ENCODE measurements at places on chromosomes 1 and 21.

GRCh38 chr1:66938613-66939012, 13.8 kb downstream of the MIER1 start:
- no peak for DNase-seq

- no peak for DNase-seq
Measured at GRCh38 chr1:15720861-15721260, 15.2 kb upstream of the SLC25A34 start.

- DNase-seq, result no peak
Measured at GRCh38 chr1:226751214-226751613, 12.1 kb upstream of the ITPKB start.

GRCh38 chr1:165383599-165384405, 27.3 kb upstream of the LMX1A start:
- DNase-seq, result no peak

DNA sequence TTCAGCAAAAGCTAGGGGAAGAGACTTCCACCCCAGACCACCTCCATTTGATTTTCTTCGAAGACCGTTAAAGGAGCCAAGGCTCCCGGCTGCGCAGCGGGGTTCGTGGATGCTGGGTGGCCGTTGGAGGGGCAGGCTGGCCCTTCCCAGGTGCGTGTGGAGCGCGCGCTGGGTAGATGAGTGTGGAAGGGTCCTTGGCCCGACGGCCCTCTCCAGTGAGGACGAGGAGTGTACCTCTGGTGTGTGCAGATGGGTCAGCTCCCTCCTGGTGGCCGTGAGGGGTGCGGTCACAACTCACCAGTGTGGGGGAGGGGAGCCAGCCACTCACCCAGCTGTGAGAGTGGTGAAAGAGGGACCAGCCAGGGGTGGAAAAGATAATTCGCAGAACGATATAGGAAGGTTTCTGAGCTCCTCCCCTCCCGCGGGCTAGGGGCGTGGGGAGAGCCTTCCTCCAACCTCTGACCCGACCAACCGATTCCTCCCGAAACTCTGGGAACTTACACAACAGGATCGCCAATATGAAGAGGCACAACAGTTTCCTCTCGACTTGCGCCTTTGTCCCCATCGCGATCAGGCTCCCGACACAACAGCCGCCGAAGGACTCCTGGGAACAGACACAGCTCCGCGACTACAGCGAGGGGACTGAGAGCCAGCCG, at the start of gene F11R:
Gene F11R (minus strand): TSS at position 644 of the 656 bp plus-strand sequence. CDS start 79 bp downstream, at position 565.
- no peak for DNase-seq

DNA sequence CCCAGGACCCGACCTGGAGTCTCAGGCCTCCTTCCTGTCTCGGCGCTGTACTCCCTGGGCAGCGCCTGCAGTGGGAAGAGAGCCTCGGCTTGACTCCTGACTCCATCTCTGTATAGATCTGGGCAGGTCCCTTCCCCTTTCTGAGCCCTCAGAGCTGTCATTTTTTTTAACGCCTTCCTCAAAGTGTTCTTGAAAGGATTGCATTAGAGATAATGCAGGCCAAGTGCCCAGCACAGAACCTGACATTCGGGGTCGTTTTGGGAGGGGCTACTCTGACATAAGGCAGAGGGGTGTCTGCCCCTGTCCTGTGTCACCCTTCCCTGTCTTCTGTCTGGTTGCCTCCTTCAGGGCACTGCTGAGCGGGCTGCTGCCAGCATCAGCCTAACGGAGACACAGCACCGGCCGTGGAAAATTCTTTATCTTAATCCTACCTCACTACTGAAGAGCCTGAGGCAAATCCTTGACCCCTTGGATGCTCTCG, 271.6 kb downstream of the TRABD2B start:
- DNase-seq, result no peak

DNA sequence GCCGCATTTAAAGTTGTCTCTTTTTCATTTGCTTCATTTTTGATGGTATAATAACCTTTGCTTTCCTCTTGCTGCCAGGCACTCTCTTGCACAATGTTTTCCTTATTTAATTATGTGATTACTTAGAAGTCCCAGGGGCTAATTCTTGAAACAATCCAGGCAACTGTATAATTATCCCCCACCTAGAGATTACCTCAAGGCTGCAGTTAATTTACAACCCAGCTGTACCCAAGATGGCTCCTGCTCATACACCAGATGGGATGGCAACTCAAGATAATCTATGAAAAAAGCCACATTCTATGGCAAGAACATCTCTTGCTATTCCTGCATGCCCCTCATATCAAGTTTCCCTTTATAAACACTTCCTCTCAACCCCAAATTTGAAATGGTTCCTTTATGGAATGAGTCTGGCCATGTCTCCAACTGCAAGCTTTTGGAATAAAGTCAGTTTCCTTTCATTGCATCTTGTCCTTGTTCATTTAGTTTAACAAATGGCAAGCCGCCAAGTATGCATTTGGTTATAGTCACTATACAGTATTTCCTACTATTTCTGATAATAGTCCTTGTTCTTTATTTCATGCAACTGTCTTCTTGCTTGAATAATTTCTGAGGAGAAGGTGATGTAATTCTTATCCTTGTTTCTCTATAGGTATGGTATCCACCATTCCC, 1042.6 kb downstream of the PLA2G4A start:
- no peak for DNase-seq

- no peak for DNase-seq
Measured at GRCh38 chr1:170538687-170539086, 6.7 kb downstream of the GORAB start.

DNA sequence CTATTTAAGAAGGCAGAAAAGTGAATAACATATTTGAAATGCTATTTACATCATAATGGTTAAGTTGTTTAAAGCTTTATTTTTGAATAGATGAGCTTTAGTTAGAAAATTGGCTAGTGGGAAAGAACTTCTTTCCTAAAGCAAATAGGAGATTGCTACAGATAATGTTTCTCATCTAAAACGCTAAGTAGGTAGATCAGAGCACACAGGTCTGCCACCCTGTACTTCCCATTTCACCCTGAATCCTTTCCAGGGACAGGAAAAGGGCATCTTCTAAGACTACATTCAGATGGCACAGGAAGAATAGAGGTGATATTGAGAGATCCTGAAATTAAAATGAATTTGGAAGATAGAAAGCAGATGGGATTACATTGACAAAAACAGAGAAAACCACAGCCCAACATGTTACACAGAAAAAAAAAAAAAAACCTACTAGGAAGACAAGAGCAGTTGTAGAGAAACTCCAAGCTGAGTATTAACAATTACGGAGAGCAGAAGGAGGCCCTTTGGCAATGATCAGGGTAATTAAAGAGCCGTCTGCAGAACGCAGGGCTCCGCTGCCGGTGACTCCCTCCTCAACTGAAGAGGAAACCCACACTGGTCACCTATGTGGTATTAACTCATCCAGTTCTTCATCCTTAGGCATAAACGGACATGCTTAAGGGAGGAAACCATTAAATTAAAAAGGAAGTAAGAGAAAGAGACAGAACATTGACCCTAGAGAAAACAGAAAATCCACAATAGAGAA, 53.6 kb upstream of the MAP10 start:
- DNase-seq, result no peak
